Activated CD4-positive, alpha-beta T cell treated with anti-CD3 and anti-CD28 coated beads, Interleukin-2, amount 50 U/mL, for 24 hours (primary cell): ENCODE measurements at places on chromosomes 4 and X.

GRCh38 chr4:176475067-176475466 is 155.3 kb downstream of the SPCS3 start:
- DNase-seq: no peak

- no peak for DNase-seq
These were observed 559 bp upstream of the PCDH18 start for GRCh38 chr4:137532869-137533236.

DNA sequence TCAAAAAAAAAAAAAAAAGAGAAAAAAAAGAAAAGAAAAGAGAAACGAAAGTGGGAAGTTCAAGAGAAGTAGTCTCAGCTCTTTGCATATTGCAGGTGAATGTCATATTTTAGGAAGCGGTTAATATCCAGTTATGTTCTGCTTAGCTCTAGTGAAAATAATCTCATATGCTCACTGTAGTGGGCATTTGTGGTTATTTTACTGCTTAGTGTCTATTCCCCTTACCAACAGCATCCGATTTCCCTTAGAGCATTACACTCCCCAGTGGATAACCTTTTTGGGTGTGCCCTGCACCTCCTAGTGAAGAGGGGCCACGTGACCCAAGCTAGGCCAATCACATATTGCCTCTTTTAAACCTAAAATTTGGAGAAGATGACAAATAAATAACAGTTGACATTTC is 111.2 kb upstream of the ZNF827 start:
- DNase-seq: no peak

DNA sequence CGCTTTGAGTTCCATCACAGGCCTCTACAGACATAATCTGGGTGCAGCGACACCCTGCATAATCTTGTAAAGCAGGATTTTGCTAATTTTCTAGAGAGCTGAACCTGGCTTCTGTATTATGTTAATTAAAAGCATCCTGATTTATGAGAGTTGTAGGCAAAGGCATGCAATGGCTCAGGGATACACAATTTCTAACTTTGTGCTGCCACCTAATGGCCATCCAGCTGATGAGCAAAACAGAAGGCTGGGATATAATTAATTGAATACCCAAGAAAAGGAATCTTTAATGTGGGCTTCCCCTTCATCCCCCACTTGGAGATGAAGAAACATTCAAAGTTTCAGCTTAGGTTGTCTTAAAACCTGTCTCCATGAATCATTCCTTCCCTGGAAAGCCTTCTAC is 78.1 kb downstream of the BMP15 start:
- no peak for DNase-seq

DNA sequence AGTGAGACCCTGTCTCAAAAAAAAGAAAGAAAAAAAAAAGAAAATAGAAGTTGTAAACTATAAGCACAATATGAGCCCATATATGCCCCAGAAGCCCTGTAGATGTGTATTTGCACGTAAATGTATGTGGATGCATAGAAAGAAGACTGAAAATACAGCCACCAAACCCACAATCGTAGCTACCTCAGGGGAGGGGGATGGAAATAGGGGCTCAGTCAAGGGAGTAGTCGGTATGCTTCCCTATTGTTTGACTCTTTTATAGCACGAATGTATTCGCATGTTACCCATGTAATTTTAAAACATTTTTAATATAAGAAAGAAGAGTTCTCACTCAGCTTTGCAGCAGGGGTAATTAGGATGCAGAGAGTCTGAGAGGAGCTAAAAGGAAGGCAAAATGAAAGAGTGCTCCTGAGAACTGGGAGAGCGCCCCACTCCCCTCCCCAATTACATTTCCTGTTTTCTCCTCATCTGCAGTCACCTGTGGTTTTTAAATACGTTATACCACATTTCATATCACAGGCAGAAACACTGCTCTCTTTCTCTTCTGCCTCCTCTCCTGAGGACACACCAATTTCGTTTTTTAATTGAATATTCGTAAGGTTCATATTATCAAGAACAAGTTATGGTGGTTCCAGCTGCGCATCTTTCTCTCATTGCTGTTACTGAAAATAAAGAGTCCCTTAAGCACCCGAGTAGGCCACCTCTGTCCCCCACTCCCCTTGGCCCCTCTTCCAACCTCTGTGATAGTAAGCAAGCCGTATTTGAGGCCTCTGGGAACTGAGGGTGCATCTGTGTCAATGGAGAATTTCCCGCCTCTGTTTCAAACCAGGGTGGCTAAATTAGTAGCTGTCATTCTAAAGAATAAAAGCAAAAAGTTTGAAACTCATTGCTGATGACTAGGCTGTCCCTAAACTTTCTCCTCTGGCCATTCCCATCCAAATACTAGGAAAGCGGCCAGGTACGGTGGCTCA is 10.7 kb downstream of the SEPTIN6 start:
- no peak for DNase-seq

DNA sequence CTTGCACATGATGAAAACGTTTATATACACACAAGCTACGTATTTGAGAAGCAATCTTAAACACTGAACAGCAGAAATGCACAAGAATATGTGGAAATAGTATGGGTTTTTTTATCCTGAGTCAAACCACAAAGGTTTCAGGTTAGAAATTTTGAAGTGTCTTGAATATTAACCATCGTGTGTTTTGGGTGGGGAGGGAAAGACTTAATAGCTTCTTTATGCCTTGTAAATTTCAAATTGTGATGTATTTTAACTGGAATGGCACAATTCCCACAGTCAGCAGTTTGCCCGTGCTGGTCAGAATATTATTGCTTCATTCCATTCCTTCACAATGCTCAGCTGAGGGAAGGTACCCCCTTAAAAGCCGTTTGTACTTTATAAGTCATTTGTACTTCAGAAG is 67.4 kb upstream of the WDR1 start:
- DNase-seq: no peak

DNA sequence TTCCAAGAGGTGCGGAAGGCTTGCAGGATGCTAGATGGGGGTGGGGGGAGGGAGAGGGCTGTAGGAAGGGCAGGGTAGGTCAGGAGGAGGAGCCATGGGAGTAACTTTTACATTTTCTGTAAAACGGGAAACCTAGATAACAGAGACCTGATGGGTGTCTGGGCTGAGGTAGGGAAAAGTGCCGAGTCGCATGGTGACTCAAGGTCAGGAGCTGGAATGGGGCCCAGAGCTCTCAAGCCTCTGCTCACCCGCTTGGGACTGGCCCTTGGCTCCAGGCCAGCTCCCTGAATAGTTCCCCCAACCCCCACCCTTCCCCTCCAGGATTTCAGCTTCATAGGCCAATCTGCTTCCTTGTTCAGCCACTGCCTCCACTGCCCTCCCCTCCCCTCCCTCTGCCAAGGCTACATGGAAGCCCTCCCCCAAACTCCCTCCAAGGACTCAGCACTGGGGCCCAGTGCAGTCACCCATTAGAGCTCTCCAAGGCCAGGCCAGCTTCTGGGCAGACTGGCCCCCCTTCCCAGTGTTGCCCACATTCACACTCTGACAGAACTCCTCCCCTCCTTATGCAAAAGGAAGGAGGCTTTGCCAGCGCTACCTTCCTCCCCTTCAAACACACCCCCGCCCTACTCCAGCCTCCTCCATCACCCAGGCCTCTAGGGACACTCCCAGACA is 43.6 kb downstream of the TSC22D3 start:
- DNase-seq: no peak

- DNase-seq: no peak
These were observed 334.9 kb downstream of the DCTD start for GRCh38 chr4:182582245-182582644.

GRCh38 chr4:81881855-81882621 is 410.3 kb upstream of the RASGEF1B start:
- no peak for DNase-seq

GRCh38 chr4:127203562-127204200 is 429.1 kb upstream of the INTU start:
- no peak for DNase-seq

GRCh38 chrX:134738986-134739740 is 80.9 kb upstream of the PLAC1 start:
- no peak for DNase-seq

DNA sequence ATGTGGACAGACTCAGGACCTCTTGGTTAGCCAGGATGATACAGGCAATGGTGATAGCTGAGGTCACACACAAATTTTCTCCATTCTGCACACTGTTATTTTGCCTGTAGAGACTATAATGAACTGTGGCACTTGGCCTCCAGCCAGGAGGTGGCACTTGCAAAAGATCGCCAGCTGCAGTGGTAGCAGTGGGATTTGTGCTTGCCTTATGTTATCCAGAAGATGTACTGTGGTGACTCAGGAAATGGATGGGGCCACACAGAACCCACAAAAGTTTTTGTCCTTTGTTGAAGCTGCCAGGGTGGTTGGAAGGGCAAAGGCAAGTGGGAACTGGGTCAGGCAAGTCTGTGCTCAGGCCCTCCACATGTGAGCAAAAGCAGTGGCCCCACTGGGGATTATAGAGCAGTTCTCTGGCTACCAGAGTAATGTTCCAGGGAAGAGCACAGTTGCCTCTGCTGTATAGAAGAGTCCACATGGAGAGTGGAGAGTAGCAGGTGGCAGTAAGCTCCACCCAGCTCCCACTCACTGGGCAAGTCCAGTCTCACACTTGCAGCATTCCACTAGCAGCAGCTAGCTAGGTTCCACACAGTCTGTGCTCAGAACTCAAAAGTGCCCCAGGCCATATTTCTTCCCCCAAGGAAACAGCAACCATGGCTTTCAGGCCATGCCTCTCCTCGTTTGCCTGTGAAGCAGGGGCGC is 5.9 kb upstream of the C4orf17 start:
- DNase-seq: no peak

GRCh38 chr4:118224243-118224829 is 128.5 kb downstream of the PRSS12 start:
- DNase-seq: no peak
